ENCODE measurements at places on chromosomes 3 and 15.

- DNase-seq, result no peak
Measured at GRCh38 chr3:156472684-156473083, 82.2 kb downstream of the SSR3 start.

DNA sequence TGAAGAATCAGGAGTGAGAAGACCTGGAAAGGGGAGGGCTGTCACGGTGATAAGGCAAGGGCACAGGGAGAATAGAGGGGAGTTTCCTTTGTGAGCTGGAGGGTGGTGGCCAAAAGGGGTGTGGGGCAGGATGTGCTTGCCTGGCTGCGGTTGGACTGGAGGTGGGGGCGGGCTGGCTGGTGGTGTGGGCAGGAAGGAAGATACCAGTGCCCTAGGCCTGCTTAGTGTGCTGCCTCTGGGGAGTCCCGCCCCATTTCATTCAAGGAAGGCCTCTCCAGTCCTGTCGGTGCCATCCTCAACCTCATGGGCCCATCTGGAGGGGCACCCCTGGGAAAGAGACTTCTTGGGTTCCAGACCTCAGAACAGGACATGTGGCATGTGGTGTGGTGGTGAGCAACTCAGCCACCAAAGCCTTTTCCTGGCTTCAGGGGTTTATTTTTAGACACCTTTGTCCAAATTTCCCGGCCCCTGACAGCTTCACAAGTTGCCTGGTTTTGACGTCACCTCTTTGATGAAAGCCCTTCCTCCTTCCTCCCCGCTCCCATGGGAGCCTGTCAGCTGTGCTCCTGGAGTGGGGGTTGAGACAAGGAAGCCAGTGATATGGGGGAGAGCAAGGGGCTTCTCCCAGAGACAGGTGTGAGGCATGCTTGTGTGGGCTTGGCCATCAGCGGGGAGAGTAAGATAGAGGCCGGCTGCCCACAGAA, 15.6 kb downstream of the TEX264 start:
- no peak for DNase-seq

DNA sequence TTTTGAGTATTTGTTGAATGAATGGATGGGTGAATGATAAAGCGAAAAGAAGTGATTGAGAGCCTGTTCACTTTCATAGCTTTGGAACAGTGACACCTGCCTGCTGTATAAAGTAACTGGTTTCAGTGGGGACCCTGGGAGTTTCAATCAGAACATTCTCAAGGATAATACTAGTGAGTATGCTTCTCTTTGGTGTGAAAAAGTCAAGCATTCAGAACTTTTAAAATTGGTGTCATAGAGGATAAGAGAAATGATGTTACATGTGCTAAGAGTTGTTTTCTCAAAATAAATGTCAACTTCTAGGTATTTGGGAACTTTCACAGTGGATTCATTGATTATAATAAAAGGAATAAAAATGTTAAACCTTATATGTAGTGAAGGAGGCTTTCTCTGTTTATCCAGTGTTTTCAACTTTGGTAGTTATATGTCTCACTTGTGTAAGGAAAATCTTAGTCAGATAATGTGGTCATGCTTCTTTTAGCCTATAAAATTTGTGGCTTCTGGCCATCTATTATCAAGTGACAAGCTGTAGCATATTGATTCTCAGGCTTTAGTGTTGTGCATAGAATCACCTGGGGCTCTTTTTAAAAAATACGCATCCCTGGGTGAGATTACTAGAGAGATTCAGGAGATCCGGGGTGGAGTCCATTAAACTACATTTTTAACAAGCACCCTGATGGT, 11.9 kb downstream of the LRCH3 start:
- no peak for DNase-seq

GRCh38 chr3:86333636-86334035, 657.3 kb downstream of the VGLL3 start:
- DNase-seq, result no peak

- no peak for DNase-seq
Measured at GRCh38 chr3:16316847-16317560, 52.0 kb downstream of the OXNAD1 start.

GRCh38 chr15:60477916-60478565, 901 bp downstream of the ICE2 start:
- no peak for DNase-seq

DNA sequence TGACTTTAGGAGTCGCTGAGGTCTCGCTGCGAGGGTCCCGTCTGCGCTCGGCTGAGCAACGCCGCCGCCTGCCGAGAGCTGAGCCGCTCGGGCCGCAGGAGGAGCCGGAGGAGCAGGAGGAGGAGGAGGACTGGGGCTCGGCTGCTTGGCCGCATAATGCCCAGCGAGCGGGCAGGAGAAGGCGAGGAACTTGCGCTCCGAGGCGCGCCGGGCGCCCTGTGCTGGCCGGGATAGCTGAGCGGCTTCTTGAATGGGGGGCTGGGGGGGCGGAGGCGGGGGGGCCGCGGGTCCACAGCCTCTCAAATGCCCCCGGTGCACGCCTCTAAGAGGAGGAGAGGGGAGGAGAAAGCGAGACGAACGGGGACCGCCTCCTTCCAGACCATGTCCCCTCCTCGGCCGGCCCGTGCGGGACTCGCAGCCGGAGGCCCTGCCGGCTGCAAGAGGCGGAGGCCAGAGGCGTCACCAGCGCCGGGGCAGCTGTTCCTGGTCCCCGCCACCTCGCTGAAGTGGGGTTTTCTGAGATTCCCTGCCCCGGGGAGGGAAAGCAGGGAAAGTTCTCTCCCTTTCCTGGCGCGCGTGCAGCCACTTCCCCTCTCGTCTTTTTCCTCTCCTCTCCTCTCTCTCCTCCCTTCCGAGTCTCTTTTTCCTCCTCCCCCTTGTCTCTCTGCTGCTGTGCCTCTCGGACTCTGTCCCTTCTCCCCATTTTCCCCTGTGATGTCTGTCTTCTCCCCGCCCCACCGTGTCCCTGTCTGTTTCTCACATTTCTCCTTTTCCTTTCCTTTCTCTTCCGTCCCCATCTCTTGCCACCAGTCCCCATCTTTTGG, at the start of gene ADAMTS9:
Gene ADAMTS9, minus strand, starts transcription at position 220 of the 824 bp plus-strand sequence. CDS start 343 bp downstream, outside the sequence.
- peak; percentile 60 for DNase-seq
